ENCODE measurements at places on chromosomes 3 and 15.

DNA sequence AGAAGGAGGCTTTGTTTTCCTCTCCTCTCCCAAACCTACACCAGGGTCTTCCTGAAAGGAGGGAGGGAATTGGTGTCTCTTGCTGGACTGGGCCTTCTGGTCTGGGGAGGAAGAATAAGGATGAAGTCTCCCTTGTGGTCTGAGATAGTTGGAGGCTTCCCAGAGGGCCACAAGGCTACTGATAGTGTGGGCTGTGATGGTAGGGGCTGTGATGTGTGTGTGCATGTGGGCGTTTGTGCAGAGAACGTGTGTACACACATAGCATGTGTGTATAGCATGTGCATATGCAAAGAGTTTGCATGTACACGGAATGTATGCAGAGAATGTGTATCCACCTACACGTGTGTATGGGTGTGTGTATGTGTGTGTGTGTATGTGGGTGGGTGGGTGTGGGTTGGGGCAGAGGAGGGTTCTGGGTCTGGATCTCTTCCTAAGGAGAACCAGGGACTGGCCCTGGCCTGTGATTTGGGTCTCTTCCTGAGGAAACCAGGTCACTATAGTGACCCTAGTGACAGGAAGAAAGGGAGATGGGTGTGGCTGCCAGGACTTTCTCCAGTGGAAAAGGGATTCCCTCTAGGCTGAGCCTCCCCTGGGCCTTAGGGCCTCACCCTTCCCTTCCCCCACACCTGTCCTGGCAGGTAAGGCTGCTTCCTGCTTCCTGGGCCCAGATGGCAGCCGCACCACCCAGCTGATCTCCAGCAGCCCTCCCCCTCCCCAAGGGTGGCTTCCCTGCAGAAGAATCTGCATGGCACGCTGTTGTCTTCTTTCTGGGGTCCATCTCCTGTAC lies 1.7 kb downstream of the FLNB start:
- no peak for DNase-seq

DNA sequence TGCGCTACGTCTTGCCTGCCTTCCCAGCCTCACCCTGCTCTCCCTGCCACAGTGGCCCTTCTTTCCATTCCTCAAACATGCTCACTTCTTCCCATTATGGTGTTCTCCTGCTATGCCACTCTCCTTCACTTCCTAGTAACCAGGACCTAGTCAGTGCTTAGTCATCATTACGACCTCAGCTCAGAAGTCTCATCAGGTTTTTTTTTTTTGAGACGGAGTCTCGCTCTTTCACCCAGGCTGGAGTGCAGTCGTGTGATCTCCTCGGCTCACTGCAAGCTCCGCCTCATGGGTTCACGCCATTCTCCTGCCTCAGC lies 149.5 kb downstream of the GREM1 start:
- DNase-seq = peak; percentile 20

- DNase-seq = no peak
These were observed 157.1 kb downstream of the RSRC1 start for GRCh38 chr3:158267015-158267414.

GRCh38 chr3:146037697-146038096 lies 123.3 kb downstream of the PLOD2 start:
- no peak for DNase-seq

GRCh38 chr3:24197809-24198208 lies 252.7 kb downstream of the NR1D2 start:
- DNase-seq = no peak

DNA sequence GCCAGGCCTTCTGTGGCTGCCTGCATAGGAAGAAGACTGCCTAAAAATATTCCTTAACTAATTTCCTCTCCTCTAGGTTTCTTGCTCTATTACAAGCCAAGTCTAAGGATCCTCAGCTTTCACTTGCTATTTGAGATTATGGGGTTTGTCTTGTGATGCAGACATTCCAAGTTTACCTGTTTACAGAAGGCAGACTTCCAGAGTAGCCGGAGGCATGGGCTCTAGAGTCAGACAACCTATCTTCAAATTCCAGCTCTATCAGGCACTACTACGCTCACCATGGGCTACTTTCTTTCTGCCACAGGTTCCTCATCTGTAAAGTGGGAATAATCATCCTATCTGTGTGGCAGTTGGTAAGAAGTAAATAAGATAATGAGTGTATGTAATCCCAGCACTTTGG lies 95.6 kb upstream of the BCL6 start:
- no peak for DNase-seq

- DNase-seq = no peak
These were observed 209.7 kb downstream of the WDR72 start for GRCh38 chr15:53549697-53550305.

DNA sequence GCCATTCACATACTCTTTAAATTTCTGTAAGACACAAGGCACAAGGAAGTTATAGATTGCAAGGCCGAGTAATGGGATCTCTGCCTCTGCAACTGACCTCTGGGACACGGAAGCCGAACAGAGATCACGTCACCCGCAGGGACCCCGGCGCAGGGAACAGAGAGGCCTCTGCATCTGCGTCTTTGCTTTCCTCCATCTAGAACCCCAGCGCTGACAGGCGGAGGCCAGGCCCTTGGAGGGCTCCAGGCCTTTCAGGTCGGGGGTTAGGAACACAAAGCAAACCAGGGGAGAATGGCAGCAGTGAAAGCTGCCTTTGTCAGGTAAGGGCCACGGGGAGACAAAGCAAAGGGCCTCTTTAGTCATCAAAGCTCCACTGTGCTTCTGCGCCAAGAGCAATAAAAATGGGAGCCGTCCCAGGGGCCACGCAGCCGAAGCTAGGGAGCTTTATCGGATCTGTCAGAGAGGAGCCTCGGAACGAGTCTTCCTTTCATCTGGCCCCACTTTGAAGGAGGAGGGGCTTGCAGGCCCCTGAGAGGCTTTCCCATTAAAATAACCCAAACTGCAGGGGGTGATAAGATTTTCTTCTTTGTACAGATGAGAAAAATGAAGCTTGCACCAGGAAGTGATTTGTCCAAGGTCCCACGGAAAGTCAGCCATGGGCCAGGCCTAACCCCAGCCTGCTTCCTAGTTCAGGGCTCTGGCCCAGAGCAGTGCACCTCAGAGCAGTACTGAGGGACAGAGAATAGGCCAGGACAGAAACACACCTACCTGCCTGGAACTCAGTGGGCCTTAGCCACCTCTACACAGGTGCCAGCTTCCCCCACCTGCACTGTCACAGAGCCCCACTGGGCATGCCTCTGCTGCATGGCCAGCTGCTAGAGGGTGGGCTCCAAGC lies 84.4 kb upstream of the RAD18 start:
- DNase-seq = no peak

GRCh38 chr3:185733980-185734724 lies 90.7 kb downstream of the IGF2BP2 start:
- peak; percentile 38 for DNase-seq

DNA sequence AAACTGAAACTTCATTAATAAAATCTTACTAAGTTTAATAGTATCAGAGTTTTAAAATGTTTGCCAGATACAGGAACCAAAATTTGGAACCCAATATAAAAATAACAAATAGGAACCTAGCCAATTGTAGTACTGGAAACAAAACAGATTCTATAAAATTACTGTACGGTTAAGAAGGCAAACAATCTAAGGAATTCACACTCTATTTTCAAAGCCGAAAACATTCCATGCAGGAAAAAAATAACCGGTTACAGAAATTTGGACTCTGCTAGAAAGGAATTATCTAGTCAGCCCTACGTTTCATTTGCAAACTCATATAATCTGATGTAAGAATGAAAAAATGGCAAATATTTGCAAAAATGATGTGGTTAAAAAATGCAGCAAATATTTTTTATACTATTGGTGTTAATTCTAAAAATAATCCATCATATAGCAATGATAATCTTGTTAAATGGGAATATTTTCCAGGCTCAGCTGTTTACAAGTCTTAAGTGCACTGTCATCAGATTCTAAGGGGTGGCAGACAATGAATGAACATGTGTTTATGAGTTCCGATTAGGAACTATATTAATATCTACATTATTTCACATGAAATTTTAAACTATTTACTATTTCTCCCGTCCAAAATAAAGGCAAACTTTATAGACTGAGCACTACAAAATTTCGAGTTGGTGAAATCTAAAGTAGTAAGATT lies 58.1 kb downstream of the DCBLD2 start:
- DNase-seq = no peak

- DNase-seq = no peak
These were observed 81.6 kb downstream of the STT3B start for GRCh38 chr3:31614162-31614921.

GRCh38 chr3:50519471-50520089 lies 16.1 kb upstream of the CACNA2D2 start:
- peak; percentile 17 for DNase-seq

GRCh38 chr15:34793901-34794300 lies 1.4 kb downstream of the ACTC1 start:
- DNase-seq = no peak

DNA sequence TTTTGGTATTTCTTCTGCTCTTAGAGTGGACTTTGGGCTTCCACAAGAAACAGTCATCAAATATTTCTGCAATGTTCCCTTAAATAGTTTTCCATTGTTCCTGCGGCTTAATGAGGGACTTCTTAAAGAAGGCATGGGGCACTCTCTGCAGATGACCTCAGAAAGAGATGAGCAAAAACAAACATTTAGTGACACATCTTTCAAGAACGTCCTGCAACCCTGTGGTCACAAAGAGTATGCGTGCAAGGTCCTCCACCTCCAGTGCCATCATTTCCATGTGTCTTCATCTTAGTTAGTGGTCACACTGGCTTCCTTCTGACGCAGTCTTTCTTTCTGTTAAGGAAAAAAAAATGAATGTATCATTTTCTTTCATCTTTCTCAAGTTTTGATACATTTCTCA lies 56.2 kb downstream of the GREM1 start:
- peak; percentile 36 for DNase-seq

DNA sequence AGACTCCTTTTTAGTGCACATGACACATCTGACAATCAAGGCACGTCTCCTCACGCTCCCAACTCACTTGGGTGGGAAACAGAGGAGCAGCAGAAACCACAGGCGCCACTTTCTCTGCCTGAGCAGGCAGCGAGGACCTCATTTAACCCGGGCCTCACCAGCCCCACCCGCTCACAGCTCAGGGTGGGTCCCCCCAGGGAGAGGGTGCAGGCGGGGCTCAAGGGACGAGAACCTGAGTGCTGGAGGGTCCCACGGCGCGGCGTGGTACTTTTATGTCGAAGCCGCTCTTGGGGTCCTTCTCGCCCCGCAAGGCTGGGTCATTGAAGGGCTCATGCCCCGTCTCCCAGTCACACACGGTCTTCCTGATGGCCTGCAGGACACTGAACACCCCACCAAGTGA lies 62.6 kb downstream of the CYFIP1 start:
- no peak for DNase-seq

GRCh38 chr3:99484871-99485270 lies 153.5 kb upstream of the COL8A1 start:
- no peak for DNase-seq

DNA sequence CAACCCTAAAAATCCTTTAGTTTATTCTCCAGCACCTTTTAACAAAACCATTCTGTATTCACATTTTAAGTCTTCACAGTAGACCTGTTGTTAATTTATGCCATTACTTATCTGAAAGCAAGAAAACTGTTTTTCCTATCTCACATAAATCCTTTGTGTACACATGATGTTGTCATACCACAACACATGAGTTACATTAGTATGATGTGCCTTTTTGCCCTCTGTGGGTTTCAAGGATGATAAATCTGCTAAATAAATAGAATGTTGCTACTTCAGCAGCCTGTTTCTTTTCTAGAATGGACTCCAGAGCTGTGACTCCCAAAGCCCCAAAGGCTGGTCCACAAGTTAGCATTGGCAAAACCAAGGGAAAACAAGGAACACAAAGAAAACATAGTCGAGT lies 151.6 kb downstream of the SERPINI1 start:
- DNase-seq = no peak

GRCh38 chr15:59371458-59372351 lies 966 bp downstream of the MYO1E start:
- DNase-seq = no peak

DNA sequence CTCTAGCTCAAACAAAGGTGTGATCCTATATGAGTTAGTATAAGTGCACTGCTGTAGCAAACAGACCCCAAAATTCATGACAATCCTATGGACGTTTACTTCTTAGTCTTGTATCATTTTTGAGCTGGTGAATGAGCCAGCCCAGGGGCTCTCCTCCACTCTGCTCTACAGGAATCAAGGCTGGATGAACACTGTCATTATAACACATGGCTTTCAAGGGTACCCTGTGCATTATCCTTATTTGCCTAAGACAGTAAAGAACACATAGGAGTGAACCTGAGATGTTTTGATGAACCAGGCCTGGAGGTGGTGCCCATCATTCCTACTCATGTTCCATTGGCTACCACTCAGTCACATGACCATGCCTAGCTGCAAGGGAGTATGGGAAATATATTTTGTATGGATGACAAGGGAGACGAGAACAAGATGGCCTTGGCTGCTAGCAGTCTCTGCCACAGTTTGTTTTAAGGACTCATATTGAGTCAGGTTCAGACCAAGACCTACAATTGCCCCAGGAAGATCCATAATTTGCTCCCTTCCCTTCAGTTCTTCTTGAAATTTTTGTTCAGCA lies 107.4 kb upstream of the HES1 start:
- DNase-seq = no peak

DNA sequence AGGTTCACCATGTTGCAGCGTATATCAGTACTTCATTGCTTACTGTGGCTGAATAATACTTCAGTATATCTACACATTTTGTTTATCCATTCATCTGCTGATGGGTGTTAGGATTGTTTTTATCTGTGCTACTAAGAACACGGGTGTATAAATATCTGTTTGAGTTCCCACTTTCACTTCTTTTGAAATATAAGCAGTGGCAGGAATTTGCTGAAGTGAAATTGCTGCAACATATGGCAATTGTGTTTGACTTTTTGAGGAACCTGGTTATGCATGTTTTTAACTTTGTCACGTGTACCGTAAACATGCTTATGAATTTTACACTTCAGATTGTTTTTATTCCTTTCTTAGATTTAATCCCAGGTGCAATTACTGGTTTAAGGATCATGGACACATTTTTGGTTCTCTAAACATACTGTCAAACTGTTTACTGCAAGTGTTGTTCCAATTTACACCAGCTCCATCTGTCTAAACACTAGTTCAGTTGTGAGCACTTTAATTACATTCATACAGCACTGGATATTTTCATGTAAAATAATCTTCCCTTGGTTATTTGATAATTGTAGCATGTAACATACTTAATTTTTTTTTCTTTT lies 23.1 kb downstream of the TRAK1 start:
- no peak for DNase-seq

Data from amniotic stem cell (primary cell).